NCI-H146 (cell line): ENCODE measurements at places on chromosomes 6 and 20.

DNA sequence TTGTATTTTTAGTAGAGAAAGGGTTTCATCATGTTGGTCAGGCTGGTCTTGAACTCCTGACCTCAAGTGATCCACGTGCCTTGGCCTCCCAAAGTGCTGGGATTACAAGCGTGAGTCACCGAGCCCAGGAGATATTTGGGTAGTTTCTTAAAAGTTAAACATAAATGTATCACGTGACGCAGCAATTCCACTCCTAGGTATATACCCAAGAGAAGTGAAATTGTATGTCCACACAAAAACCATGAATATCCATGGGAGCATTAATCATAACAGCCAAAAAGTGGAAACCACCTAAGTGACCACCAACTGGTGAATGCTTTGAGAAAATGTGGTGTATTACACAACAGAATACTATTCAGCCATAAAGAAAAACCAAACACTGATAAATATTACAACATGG, 164.8 kb downstream of the MRPL14 start:
- DNase-seq, result no peak

GRCh38 chr6:16769131-16769985, 8.1 kb upstream of the ATXN1 start:
- no peak for DNase-seq

DNA sequence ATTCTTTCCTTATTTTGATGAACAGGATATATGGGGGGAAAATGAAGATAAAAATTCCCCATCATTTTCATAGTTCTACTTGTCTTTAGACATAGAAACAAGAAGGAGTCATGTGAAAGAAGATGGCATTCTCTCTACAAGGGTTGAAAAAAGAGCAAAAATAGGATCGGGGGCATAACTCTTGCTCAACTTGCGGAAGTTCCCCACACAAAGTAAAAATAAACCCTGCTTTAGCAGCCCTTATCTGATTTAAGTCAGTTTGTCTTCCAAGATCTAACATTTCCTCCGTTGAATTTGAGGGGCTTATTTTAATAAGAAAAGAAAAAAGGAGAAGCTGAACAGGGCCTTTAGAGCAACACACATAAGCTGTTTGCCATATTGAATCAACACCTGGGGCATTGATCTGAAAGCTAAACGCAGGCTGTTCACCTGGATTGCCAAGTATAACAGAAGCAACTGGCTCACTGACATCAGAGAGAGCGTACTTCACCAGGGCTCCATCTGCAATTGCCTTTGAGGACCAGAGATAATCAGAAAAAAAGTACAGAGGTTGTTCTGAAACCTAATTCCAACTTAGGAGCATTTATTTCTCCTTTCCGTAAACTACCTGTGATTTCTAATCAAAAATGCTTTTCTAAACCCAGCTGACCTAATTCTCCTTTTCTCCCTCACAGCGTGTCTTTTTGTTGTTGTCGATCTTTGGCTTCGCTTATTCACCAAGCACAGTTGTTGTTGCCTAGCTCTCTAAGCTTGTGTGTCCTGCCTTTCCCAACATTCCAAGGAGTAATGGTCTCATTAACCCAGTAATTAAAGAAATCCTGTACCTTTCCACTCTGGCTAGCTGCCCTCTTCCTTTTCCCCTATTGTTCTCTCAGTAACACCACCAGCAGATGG, 568.0 kb downstream of the KIF16B start:
- DNase-seq, result no peak

- DNase-seq, result peak; percentile 82
Observed at GRCh38 chr20:32484225-32484957, 100.7 kb downstream of the NOL4L start.

DNA sequence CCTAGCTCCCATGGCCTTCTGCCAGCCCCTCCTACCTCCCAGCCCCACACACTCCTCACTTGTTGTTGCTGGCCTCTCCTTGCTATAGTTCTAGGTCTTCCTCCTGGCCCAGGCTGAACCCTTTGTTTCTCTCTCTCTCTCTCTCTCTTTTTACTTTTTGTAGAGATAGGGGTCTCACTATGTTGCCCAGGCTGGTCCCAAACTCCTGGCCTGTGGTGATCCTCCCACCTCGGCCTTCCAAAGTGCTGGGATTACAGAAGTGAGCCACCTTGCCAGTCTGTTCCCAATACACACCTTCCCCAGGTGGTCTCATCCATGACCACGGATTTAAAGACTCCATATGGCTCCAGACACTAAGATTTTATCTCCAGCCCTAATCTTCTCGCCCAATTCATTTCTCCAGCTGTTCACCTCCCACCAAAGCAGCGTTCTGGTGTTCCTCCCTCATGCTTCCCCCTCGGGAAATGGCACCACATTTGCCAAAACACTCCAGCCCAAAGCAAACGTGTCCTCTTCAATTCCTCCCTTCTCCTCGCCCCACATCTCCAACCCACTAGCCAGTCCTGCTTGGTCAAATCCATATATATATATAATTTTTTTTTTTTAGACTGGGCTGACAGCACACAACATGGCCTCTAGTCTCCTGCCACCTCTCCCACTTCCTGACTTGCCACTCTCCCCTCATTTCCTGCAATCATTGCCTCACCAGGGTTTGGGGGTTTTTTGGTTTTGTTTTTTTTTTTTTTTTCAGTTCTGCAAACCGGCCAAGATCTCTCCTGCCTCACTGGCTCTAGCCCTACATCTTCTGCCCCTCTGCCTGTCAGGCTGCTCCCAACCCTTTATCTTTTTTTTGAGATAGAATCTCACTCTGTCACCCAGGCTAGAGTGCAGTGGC, 104.4 kb downstream of the NCR2 start:
- DNase-seq, result no peak

- peak; percentile 81 for DNase-seq
Observed at GRCh38 chr6:82693094-82693493, 329.5 kb downstream of the TPBG start.

DNA sequence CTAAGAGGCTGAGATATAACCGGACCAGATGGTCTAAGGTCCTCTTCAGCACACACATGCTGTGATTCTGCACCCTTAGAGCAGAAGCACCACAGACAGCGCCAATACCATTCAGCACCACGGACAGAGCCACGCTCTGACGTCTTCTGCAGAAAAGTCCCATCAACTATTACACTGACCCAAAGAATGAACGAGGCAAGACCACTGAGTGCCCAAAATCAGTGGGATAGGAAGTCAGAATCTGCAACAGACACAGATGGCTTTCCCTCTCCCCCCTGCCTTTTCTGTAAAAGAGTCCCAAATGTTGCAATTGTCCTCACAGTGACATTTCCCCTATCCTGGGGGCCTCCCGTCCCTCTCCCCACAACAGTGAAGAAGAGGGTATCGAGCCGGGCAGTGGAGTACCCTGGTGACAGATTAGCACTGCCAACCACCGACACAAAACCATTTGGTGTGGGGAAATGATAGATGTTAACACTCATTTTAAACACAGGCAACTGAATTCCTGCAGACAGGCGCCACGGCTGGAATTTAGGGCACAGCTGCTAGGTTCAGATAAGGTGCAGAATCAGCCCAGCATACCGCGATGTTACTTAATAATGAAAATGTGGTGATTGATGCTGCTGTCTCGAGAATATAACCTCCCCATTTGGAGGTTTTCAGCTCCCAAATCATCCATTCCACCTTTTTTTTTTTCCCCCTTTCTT, 66.6 kb upstream of the CTNNBL1 start:
- DNase-seq, result no peak

GRCh38 chr20:8050157-8050837, 30.7 kb upstream of the TMX4 start:
- no peak for DNase-seq

- DNase-seq, result no peak
Observed at GRCh38 chr6:128882991-128883611, at the start of gene LAMA2. Gene LAMA2 (plus strand): TSS chr6:128883138. CDS start chr6:128883246, 108 bp downstream.

DNA sequence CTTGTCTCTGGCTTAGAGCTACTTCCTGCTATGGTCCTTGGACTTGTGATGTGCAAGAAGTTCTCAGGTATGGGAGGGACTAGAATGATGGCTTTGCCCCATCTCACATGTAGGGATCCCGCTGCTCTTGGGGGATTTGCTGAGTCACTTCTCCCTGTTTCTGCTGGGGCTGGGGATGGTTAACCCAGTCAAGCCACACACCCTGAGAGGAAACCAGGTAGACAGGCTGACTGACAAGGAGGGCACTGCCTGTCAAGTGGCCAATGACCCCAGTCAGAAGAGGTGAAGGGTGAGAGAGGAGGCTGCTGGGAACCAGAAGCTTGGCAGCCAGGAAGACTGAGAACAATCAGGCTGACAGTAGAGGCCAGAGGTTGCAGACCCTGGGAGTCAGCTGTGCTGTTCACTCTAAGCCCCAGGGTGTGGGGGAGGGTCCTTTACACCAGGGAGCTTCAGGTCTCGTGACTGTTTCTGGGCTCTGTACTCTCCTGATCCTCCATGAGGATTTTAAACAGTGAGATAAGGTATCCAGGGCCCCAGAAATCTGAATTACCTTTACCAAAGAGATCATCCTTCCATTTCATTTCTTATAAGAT, 34.6 kb downstream of the HLA-F start:
- peak; percentile 61 for DNase-seq

GRCh38 chr20:56995635-56996075, 270.8 kb downstream of the BMP7 start:
- no peak for DNase-seq

GRCh38 chr20:9928281-9928737, 89.4 kb upstream of the PAK5 start:
- no peak for DNase-seq

DNA sequence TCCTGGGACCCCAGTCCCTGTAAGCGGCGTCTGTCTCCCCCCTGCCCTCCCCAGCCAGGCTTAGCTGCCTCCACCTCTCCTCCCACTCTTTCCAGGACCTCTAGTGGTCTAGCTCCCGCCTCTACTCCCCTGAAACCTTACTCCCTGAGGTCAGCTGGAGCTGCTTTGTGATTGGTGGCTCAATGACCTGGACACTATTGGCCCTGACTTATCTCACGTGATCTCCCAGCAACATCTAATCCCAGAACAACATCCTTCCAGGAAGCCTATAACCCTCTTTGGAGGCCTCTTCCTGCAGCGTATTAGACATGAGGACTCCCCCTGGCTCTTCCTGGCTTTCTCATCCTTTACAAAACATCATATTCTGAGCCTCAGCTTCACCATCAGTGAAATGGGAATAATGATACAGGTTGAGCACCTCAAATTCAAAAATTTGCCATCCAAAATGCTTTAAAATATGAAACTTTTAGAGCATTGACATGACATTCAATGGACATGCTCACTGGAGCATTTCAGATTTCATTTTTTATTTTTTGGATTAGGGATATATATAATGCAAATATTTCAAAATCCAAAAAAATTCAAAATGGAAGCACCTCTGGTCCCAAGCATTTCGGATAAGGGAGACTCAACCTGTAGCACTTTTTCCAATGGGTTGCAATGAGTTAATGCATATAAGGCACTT, 16.3 kb upstream of the SRC start:
- no peak for DNase-seq

DNA sequence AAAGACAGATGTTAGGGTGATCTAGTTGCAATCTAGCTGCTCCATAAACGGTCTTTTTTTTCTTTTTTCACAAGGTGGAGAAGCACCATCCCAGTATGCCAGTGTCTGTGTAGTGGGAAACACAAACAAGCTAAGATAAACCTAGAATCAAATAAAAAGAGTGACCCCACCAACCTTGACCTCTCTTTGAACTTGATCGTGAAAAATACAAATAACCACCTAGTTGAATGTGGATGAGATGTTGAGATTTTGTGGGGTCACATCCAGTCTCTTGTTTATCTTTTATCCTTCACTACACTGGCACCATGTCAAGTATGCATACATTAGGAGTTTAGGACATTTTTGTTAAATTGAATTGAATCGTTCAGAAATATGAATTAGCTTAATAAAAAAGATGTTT, 194.6 kb upstream of the EYA4 start:
- DNase-seq, result no peak

DNA sequence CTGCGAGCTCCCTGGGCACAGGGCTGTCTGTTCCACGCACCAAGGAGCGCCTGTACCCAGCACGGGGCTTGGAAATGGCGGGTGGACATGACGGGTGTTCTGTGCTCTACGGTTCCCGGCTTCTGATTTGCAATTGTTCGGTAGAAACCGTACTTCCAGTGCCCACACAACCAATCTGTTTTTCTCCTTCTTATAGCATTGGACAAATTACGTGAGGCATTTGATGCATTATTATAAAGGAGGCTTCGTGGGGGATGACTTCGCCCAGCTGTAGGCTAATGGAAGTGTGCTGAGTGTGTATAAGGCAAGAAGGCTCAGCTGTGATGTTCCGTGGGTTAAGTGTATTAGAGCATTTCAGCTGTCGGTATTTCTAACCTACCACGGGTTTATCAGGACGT, 9.8 kb upstream of the RPS21 start:
- no peak for DNase-seq

DNA sequence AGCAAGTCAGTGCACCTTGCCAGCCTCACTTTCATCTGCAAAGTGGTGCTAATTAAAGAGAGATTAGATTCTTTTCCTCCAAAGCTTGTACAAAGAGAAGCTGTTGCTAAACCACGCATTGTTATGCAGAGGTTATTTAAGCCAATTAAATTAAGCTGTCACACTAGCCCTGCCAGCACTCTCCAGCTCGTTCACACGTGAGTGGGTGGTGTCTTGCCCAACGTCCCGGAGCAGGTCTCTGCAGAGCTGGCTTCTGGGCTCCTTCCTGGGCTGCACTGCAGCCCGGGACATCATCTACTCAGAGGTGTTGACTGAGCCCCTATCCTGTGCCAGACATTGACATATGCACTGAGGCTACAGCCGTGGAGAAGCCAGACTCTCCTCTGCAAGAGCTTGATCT, 401.6 kb upstream of the SULF2 start:
- DNase-seq, result no peak

GRCh38 chr6:110178626-110179405, 654 bp downstream of the WASF1 start:
- DNase-seq, result peak; percentile 85

- no peak for DNase-seq
Observed at GRCh38 chr6:111148110-111148509, 60.8 kb downstream of the SLC16A10 start.

DNA sequence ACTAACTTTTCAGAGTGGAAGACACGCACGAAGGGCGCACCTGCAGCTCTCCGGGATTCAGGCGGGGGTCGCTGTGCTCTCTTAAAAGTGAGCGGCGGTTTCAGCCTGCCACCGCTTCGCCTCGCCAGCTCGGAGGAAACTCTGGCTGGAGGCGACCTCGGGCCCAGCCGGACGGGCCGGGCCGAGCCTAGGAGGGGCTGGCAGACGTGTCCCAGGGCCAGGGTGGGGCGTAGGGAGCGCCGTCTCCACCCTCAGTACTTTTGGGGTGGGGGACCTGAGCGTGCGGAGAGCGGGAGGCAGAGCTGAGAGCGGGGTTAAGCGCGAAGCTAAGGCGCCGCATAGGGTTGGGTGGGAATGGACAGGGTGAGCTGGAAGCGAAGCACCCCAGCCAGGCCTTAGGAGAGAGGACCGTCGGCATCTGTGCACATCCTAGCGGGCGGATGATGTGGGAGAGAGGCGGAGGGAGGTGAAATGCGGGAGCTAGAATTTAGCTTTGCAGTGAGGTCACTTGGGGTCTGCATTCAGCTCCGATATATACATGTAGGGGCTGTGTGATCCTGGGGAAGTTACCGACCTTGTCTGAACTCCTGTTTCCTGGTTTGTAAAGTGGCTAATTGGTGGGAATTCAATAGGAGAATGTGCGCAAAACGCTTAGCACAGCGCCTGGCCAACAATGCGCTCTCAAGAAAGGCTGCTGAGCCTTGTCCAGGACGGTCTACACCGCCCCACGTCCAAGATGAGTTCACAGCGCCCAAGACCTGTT, 6.5 kb upstream of the TFAP2A start:
- no peak for DNase-seq

GRCh38 chr6:158413814-158414565, 101.7 kb downstream of the TULP4 start:
- no peak for DNase-seq
